ENCODE measurements at places on chromosomes 16 and 17.

DNA sequence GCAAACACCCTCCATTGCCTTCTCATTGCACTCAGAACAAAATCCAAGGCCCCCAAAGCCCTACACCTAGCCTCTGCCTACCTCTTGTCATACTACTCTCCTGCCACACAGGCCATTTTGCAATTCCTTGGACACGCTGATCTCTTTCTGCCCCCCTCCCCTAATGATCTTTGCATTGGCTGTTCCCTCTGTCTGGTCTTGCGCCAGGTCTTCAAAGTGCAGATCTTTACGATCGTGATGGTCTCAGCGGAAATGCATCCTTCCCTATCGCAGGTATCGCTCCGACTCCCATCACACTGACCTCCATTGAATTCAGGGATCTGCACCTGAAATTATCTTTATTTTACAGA is 777 bp upstream of the MOSMO start:
- no peak for DNase-seq

DNA sequence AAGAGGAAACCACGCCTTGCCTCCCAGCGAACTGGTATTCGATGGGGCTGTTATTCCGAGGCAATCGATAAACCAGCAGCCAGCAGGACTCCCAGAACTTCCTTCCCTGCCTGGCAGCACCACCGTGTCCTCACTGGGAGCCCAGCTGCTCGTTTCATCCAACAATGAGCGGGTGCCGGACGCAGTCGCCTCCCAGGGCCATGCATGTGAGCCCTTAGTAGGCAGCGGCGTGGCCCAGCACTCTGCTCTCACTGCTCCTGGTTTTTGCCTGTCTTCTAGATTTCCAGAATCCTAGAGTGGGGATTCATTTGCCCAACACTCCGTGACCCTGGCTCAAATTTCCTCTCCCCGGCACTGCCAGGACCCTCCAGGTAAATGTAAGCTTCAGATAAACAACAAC is 29.1 kb upstream of the RASD1 start:
- no peak for DNase-seq

DNA sequence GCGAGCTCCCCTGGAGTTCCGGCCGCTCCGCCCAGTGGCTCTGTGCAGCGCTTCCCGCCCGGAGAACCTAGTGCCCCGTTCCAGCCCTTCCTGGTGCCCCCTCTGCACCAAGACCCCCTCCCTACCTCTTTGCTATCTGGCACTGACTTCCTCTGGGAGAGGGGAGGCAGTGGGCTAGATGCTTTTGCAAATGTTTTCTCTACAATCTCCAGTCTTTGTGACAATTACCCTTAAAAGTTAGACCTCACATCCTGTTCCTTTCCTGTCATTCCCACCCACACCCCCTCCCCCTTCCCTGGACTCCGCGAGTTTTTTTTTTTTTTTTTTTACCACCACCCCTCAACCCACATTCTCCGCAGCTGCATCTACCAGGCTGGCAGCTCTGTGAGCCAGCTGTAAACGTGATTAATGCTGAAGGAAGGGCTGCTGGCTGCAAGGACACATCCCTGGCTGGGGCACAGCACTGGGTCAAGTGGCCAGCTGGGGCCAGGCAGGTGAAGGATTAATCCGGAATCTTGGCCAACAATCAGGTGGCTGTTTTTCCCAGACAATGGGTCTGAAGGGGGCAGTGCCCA is 101.5 kb downstream of the MGAT5B start:
- no peak for DNase-seq

DNA sequence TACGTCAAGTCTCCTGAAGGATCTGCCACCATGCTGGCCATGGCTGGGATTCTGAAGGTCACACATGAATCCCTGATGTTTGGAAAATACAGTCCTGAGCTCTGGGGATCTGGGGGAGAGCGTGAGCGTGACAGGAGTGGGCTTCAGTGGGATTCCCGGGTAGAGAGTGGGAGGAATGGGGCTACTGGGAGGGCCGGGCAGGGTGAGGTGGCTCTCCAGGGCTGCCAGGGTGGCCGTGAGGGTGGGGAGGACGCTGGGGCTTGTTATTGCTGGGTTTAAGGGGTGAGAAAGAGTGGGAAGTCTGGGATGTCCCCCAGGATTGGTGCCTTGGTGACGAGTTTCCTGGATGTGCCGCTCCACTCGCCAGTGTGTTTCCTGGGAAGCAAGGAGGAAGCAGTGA is 31.3 kb downstream of the FOXL1 start:
- DNase-seq = no peak

DNA sequence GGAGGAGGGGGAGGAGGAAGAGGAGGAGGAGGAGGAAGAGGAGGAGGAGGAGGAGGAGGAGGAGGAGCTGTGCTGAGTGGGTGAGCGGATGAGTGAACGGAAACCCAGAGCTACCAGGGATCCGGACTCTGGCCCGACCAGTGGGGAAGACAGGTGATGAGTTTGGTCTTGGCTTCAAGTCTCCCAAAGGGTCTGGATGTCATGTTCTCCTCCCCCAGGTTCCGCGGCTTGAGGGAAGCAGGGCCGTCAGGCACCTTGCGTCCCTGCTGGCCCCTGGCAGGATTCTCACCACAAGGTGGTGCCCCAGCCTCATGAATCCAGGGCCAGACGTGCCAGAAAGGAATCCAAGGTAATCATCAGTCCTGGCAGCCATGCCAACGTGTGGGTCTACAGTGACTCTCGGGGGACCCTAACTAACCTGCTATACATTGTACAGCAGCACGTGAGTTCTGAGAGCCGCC is 13.5 kb upstream of the ABAT start:
- peak; percentile 26 for DNase-seq

- peak; percentile 59 for DNase-seq
Measured at GRCh38 chr17:27654654-27655524, 23.9 kb downstream of the LGALS9 start.

DNA sequence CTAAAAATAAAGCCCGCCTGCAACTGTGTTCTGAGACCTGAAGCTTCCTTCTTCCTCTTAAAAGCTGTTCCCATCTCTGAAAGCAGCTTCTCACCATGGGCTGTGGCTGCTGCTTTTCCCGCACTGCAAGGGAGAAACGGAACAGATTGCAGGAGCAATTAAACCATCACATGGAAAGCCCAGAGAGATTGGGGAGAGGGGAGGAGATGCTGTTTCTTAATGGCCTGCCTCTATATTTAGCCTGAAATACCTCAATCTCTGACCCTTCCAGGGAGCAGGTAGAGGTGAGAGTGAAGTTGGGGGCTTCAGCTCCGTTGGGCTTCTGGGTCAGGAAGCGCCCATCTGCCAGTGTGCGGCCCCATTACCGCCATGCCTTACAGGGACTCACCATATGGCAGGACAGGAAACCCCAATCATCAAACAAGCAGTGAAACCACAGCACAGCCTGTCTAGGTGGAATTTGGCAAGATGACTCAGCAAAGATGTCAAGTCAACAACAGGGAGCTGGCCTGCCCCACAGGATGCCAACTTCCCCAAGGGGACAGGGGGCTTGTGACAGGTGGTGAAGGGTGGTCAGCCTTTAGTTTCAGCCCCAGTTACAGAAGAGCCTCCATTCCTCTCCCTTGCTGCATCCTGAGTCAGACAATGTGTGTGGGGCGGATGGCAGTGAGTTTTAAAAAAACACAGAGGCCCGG is 286.6 kb upstream of the CCL2 start:
- DNase-seq = no peak

DNA sequence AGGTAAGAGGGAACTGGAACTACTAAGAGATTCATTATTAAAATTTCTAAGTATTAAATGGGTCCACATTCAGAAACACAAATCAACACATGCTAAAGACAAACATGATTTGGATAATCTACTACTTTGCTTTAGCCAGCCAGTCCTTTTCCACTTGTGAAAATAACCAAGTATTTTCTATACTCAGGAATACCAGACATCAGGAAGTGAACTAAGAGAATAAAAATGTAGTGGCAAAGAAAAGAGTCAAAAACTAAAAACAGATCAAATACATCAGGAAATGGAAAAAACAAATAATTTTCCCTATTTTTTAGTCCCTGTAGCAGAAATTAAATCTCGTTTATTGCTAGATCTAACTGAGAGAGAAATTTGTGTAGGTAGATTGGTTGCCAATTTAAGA is 78.0 kb downstream of the MYO1D start:
- DNase-seq = no peak

DNA sequence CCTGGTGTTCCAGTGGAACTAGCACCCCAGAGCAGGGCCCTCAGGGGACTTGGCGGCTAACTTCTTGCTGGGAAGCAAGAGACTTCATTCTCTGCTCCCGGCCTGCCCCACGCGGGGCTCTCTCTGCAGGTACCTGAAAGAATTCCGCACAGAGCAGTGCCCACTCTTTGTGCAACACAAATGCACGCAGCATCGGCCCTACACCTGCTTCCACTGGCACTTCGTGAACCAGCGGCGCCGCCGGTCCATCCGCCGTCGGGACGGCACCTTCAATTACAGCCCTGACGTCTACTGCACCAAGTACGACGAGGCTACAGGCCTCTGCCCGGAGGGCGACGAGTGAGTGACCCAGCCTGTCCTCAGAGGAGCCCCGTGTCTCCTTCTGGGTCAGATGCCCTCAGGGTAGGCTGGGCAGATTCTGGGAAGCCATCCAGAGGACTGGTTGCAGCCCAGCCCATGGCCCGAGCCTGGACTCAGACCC is 25.1 kb downstream of the UNK start:
- DNase-seq = no peak

DNA sequence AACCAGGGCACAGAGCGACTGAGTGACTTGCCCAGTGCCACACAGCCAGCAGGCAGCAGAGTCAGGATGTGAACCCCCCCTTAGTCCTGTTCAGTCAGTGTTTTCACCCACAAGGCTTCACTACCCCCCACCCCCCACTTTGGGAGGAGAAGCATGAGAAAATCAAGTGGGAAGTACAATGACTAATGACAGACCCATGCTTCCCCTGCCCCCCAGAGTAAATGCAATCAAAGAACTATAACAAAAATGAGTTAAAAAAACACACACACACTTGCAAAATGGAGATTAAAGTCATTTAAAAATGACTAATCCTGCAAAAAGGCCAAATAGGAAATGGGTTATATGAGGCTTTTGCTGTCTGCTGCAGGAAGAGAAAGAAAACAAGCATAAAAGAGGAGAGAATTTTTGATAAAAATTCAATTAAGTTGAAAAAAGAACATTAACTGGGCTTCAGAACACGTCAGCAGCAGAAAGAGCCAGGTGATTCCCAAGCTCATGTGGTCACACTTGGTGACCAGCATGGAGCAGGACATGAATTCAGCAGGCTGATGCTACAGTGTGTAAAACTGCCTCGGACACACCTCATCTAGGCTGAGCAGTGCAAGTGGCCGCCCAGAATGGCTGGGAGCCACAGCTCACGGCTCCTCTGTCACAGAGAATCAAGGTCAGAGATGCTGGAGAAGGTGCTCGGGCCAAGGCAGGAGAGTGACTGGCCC is 212.3 kb downstream of the ZNF423 start:
- no peak for DNase-seq

DNA sequence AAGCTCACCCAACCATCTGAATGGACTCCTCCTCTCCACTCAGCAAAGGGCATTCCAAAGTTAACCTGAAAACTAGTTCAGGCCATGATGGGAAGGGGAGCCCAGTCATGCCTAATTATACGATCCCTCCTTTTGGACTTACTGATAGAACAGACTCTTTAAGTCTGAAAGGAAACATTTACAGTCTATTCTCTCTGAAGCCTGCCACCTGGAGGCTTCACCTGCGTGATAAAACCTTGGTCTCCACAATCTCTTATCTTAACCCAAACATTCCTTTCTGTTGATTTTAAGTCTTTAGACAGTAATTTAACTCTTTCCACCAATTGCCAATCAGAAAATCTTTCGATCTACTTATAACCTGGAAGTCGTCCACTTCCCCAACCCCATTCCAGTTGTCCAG is 9.0 kb upstream of the MPP2 start:
- DNase-seq = no peak

GRCh38 chr16:81996664-81997509 is 14.4 kb downstream of the SDR42E1 start:
- DNase-seq = no peak

GRCh38 chr17:28938552-28938951 is 12.8 kb downstream of the PHF12 start:
- DNase-seq = no peak

GRCh38 chr16:55651841-55652824 is 3.7 kb upstream of the SLC6A2 start:
- DNase-seq = no peak

- DNase-seq = no peak
Measured at GRCh38 chr17:18229771-18230170, 4.3 kb downstream of the LLGL1 start.

DNA sequence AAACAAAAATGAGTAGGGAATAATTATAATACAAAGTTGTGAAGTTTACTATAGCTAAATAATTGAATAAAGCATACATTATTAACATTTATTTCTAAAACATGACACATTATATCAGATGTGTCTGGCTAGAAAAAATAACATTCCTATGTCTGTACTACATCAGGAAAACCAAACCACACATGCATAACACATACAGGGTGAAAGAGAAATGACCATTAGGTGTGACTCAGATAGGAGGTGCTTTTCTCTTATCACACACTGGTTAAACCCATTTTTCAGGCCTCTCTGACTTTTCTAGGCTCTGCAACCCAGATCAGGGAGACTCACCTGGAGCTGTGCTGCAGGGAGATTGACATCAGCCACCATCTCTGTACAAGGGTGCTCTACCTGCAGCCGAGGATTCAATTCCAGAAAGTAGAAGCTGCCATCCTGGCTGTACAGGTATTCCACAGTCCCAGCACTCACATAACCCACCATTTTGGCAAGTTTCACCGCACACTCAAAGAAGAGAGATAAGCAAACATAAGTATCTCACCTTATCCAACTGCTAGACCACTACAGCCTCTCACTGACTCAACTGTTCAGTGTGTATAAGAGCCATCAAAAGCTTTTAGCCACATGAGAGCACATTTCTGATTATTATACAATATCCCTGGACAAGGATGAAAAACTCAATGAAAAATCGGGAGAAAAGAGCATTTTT is 116.6 kb upstream of the C17orf78 start:
- DNase-seq = no peak

GRCh38 chr17:7748076-7748775 is 30.7 kb downstream of the DNAH2 start:
- no peak for DNase-seq

DNA sequence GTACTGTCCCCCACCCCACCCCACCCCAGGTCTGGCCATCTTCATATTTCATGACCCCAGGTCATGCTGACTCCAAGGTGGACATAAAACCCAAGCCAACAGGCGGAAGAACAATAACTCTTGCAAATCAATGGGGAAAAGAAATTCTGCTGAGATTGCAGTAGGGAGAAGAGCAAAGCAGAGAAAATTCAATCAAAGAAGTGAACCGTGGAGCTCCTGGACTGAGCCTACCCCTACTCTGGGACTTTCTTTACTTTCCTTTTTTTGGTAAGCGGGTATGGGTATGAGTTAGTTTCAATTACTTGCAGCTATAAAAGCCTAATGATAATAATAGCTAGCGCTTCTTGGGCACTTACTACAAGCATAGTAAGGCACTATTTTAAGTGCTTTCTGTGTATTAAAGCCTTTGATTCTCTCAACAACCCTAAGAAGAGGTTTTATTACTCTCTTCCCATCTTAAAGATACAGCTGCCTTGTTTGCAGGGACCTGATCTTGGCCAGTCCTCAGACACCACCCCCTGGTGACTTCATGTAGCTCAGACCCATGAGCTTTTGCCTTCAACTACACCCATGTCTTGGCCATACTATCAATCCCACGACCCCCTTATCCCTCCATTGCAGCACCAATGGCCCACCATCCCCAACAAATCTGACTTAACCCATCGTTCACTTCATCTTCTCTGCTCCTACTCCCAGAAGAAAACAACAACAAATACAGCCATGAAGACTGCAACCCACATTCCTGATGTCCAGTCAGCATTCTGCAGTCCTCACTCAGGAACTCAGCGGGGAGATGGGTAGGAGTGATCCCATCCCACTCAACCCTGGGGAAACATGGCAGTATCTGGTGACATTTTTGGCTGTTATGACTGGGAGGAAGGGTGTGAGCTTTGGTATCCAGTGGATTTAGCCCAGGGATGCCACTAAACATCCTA is 4.4 kb downstream of the GGA2 start:
- DNase-seq = no peak
